Stimulated activated CD4-positive, alpha-beta T cell treated with anti-CD3 and anti-CD28 coated beads, Interleukin-12 subunit alpha, Interleukin-12 subunit beta, amount 100 ng/mL, for 48 hours (primary cell): ENCODE measurements at places on chromosomes 1 and 21.

DNA sequence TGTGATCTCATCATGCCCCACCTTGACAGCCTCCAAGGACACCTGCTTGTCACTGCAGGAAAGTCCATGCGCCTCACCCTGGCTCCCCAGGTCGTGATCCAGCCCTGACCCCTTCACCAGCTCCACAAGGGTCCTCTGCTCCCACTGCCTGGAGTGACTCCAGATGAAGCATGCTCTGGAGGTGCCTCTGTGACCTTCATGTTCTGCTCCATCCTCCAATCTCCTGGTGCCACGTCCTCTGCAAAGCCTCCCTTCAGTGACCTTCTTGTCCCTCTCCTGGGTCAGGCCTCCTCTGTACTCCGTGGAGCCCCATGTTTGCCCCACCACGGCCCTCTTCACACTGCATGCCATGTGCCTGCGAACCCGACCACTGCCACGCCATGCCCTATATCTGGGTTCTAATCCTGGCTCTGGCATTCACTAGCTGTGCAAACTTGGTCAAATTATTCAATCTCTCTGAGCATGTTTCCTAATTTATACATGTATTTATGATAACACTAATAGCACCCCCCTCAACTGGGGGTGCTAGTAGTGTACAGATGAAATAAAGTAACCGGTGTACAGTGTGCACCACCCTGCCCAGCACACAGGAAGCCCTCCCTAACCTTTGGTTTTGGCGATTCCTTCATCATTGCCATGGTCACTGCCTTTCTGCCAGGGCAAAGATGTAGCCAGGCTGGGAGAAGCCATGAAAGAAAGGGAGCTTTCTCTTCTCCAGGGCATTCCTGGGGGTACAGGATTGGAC lies 77.4 kb downstream of the STUM start:
- DNase-seq, result no peak

DNA sequence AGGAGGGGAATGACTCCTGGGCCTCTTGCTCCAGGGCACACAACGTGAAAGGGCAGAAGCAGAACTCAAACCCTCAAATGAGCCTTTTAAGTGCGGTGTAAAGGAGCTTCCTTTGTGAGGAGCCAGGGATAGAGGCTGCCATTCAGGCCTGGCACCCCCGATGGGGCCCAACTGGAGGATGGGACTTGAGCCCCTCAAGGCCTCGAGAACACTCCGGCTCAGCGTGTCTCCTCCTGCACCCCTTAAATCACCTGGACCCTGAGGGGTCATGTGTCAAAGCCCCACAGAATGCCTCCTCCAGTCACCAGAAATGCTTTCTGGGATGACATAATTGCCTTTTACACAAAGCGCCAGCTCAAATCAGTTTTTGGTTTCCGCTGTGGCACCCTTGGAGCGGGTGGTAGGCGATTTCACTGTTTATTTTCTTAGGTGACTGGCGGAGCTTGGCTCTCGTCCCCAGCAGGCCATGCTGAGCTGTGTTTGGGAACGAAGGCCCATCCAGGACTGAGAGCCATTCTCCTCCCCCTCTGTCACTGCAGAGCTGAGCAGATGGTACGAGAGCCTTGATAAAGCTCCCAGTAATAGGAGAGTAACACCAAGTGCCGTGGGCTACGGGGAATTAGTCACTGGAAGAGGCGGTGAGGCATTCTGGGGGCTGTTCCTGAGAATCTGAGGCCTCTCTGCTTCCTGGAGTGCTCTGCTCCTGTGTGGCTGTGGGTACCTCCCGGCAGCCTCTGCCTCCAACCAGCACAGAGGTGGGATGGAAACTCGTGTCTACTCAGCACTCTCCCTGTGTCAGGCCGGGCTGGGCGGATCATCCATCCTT lies 163.0 kb downstream of the GRIK3 start:
- DNase-seq, result no peak

- no peak for DNase-seq
These were observed 27.8 kb upstream of the PIGC start for GRCh38 chr1:172471666-172472065.

- DNase-seq, result no peak
These were observed 3.3 kb downstream of the USP24 start for GRCh38 chr1:55211863-55212262.

GRCh38 chr1:52552236-52552504 lies 722 bp downstream of the TUT4 start:
- peak; percentile 67 for DNase-seq

DNA sequence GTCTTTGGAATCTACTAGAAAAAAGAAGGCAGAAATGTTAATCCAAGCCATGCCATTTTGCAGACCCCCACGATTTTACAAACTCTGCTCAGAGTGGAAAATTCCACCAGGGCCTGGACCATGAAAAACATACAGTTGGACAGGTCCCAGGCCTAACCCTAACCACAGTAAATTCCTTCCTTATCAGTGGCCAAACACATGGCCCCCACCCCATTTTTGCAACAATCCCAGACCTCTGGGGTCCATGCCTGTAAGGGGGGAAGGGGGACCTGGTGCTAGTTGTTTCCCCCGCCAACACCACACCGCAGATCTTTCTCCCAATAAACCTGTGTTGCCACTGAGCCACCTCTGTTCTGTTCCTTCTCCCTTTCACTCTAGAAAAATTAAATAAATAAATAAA lies 1352.7 kb downstream of the AMY1C start:
- DNase-seq, result no peak

- DNase-seq, result no peak
These were observed 65.1 kb downstream of the COL18A1 start for GRCh38 chr21:45470087-45470515.

DNA sequence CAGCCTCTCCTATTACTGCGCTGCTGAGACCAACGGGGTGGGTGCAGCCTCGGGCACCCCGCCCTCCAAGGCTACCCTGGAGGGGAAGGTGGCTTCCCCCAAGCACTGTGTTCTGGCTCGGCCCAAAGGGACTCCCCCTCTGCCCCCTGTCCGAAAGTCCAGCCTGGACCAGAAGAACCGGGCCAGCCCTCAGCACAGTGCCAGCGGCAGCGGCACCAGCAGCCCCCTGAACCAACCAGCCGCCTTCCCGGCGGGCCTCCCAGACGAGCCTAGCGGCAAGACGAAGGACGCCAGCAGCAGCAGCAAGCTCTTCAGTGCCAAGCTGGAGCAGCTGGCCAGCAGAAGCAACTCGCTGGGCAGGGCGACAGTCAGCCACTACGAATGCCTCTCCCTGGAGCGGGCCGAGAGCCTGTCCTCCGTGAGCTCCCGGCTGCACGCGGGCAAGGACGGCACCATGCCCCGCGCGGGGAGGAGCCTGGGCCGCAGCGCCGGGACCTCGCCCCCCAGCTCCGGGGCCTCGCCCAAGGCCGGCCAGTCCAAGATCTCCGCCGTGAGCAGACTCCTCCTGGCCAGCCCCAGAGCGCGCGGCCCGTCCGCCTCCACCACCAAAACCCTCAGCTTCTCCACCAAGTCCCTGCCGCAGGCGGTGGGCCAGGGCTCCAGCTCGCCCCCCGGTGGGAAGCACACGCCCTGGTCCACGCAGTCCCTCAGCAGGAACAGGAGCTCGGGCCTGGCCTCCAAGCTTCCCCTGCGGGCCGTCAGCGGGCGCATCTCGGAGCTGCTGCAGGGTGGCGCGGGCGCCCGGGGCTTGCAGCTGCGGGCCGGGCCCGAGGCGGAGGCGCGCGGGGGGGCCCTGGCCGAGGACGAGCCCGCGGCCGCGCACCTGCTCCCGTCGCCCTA lies 533.1 kb downstream of the KIF26B start:
- no peak for DNase-seq

GRCh38 chr1:232333419-232333767 lies 296.5 kb downstream of the SIPA1L2 start:
- DNase-seq, result no peak

DNA sequence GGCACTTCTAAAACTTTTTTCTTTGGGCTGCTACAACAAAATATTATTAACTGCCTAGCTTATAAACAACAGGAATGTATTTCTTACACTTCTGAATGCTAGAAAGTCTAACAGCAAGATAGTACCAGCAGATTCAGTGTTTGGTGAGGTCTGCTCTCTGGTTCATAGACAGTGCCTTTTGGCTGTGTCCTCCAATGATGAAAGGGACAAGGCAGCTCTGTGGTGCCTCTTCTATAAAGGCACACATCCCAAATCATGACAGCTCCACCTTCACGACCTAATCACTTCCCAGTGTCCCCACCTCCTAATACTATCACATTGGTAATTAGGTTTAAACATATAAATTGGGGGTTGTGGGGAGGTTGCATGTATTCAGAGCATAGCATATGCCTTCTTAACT lies 9.5 kb downstream of the CFH start:
- DNase-seq, result no peak

- DNase-seq, result no peak
These were observed 12.8 kb downstream of the APP start for GRCh38 chr21:26157801-26158200.

DNA sequence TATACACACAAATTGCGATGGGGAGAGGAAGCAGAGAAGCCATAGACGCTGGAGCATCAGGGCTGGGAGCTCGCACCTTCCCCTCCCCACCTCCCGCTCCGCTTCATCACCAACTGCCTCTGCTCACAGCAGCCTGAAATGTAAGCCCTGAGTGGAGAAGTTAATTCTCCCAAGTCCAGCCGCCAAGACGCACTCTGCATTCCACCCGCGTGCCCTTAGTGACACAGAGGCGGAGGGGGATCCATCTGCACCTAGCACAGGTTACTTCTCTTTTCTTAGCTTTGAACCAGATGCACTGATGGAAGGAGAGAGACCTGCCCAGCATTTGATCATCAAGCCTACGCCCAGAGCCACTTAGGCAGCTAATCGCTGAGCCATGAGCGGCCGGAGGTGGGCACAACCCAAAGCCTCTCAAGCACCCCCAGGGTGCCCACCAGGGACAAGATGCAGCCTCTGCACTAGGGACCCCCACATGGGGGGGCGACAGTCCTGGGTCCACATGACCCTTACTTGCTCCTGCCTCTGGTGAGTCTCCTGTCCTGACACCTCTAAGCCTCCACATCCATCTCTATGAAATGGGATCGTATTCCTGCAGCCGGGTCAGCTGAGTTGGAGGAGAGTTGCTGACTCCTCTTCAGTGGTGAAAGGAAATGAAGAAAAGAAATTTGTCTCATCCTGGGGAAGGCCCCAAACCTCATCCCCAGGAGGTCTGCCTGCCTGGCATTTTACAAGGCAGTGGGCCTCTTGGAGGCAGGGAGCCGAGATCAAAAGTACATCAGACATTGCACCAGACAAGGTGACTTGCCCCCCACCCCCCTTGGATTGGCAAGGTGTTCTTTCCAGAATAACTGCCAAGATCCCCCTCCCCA lies 316.2 kb downstream of the MATN1 start:
- DNase-seq, result no peak

DNA sequence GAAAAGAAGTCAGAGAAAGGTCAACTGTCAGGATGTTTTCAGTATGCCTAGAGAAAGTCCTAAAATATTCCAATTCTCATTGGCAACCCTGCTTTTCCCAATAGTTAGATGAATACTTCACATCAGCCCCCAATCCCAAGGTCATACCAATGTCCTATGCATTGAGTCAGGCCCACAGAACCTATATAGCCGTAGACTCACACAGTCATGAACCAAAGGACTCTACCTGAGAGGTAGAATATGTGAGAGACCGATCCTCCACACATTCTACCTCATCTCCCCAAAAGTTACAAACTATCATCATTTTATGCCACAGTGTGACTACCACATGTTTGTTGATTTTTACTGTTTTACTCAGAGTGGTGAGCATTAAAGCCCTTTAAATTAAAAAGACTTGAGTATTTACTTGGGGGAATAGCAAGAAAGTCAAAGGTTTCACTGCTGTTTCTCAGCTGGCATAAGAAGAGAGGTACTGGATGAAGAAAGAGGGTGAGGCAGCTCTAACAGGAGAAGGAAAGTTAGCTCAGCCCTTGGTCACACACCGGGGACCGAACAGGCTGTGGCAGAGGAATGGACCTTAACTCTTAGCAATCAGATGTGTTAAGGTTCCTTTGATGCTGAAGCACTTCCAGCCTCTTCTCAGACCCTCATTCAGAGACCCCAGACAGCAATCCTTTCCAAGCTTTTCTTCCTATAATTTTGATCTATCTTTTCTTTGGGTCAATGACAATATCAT lies 937 bp downstream of the CD48 start:
- no peak for DNase-seq

- no peak for DNase-seq
These were observed 19.0 kb upstream of the PIGV start for GRCh38 chr1:26768755-26769154.

DNA sequence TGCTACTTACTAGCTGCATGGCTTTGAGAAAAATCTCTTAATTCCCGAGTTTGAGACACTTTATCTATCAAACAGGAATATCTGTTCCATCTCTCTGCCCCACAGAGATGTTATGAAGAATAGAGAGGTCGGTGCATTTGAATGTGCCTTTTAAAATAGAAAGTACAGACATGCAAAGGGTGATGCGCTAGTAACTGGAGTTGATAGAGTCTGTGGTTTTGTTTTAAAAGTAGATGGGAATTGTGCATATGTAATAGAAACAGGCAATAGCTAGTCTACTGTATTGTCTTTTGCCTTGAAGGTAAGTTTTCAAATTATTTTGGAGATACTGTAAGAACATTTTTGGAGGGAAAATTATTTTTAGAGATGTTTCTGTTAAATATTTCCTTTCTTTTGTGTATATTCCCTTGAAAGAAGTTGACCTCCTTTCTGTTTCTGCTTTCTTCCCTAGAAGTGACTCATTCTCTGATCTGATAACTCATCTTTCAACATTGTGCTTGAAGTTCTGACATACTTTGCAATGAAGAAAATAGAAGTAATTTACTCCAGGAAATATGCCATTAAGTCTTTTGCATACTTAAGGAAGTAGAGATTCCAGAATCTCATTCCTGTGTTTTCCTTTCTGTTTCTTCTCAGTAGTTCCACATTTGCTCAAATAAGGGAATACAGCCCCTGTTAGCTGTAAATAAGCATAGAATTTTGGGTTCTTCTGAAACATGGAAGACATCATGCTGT lies 151.6 kb downstream of the SDCCAG8 start:
- DNase-seq, result no peak

DNA sequence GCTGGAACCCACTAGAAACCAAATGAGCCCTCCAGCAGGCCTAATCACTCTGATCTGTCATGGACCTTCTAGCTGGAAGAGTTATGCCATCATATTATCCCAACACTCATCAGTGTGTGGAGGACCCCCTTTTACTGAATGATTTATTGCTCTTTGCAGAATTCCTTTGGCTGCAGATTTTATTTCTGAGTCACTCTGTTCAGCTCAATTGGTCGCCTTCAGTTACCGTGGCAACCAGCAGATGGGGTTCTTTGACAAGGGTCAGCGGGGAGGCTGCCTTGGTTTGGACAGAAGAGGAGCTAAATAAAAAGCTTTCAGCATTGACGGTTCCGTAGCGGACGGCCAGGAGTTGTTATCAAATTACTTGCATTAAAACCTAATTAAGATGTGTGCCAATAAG lies 220.1 kb downstream of the SDCCAG8 start:
- no peak for DNase-seq

- DNase-seq, result no peak
These were observed 102.5 kb downstream of the KCNN3 start for GRCh38 chr1:154767315-154768240.

- no peak for DNase-seq
These were observed 1.0 kb downstream of the ST6GALNAC5 start for GRCh38 chr1:76868154-76868882.

DNA sequence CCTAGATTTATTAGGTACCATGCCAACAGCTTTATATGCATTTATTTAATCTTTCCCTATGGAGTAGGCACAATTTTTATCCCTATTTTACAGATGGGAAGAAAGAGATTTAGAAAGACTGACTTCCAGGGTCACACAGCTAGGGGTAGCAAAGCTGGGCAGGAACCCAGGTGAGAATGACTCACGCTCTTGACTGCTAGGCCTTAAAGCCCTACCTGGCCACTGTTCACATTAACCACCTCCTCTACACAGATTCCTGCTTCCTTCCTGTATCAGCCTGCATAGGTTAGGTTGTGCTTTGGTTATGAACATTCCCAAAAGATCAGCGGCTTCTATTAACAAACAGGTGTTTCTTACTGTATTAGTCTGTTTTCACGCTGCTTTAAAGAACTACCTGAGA lies 53.2 kb downstream of the DNAJC6 start:
- DNase-seq, result no peak
